Psoas muscle (tissue), 8 donors: ENCODE measurements at places on chromosomes 1 and 21. TPM values are rescaled to one million over a fixed set of nuclear protein-coding genes. Genes with fewer than 3 reads are reported as not detected.

GRCh38 chr21:38718481-38718880, 87.2 kb upstream of the ETS2 start:
- no peaks in the 10 kb centered on the region for H3K4me1 ChIP-seq
- no peak for DNase-seq
- no peaks in the 10 kb centered on the region for H3K36me3 ChIP-seq
- H3K27me3 ChIP-seq = no peaks in the 10 kb centered on the region
- H3K4me3 ChIP-seq = no peak overlapping the region

Gene FCGR1A
- total RNA-seq = 7.4 TPM

Gene RBM11
- total RNA-seq = not detected

GRCh38 chr1:222600281-222600680, 10.5 kb upstream of the TAF1A start:
- no peaks in the 10 kb centered on the region for H3K36me3 ChIP-seq
- no peak overlapping the region for H3K4me3 ChIP-seq
- no peak overlapping the region for H3K27ac ChIP-seq
- no peak for DNase-seq

DNA sequence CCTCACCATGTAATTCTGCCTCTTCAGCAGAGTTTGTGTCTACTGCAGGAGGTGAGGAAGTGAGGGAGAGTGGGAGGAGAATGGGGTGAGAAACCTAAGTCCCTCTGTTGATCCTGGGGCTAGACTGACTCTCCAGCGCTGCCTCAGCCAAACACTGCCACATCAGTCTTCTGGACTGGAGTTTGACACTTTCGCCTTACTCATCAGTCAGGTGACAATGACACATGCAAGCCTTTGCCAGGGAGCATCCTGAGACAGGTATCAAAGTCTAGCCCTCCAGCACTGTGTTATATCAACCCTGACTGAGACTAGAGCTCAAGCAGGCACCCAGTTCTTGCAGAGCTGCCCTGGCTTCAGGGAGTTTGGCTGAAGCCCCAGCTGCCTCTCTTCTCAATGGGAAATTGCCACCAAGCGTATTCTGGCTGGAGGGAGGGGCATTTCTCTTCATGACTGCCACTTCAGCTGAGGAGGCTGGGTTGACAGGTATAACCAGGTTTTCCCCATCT, 33.3 kb upstream of the SUCO start:
- no peak overlapping the region for H3K27ac ChIP-seq
- H3K27me3 ChIP-seq = peaks cover 4% of the 10 kb centered on the region
- H3K36me3 ChIP-seq = no peaks in the 10 kb centered on the region
- H3K4me3 ChIP-seq = no peak overlapping the region
- H3K4me1 ChIP-seq = no peaks in the 10 kb centered on the region

DNA sequence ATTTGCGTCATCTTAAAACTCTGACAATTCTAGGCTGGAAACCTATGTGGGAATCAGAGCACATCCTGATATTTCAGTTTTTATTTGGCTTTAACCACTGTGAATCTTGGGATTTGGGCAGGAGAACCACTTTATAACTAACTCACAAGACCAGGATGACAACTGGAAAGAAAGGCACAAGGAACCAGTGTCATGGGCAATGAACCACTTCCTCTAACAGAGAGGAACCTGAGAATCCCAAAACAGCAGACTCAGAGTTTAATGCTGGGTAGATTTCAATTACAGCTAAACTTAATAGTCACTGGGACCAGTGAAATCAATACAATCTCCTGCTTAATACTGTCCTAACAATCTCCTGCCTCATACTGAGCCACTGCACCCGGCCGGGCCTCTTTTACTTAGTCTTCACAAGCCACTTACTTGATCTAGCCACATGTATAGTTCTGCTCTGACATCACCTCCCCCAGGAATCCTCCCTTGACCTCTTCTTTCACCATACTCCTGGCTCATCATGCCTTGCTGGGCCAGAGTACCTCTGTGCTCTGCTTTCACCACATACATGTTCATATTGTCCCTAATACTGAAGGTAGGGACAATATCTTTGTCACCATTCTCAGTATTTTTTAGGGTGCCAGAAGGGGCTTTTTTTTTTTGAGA, 20.2 kb upstream of the SLFNL1 start:
- H3K4me1 ChIP-seq = peaks cover 23% of the 10 kb centered on the region
- DNase-seq = no peak
- H3K27ac ChIP-seq = no peak overlapping the region
- H3K27me3 ChIP-seq = no peaks in the 10 kb centered on the region
- H3K36me3 ChIP-seq = peaks cover 52% of the 10 kb centered on the region

Gene FCRL6
- 0.39 TPM for total RNA-seq

GRCh38 chr1:223177681-223178080, 34.6 kb upstream of the TLR5 start:
- H3K36me3 ChIP-seq = no peaks in the 10 kb centered on the region
- DNase-seq = no peak
- no peak overlapping the region for H3K4me3 ChIP-seq
- no peaks in the 10 kb centered on the region for H3K4me1 ChIP-seq
- H3K27me3 ChIP-seq = no peaks in the 10 kb centered on the region

DNA sequence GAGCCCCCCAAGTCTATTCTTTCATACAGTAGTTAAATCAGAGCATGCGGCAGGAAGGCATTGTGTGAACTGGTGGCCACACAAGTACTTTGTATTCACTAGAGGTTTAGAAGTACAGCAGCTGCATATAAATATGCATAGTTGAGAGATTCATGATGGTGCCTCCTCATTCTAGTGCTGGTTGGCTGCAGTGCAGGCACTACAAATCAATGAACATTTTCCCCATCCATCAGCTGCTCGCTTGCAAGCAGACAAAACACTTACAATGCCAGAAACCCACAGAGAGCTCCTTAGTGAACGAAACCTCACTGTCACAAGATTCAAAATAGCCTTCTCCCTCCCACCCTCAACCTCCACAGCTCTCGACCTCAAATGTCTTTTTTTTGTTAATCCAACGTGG, 726.2 kb downstream of the USP25 start:
- H3K4me1 ChIP-seq = peaks cover 40% of the 10 kb centered on the region
- peak overlapping the region; percentile 5 for H3K27ac ChIP-seq
- no peaks in the 10 kb centered on the region for H3K27me3 ChIP-seq
- no peak for DNase-seq
- H3K4me3 ChIP-seq = no peak overlapping the region

GRCh38 chr1:229636042-229636441, 10.0 kb downstream of the URB2 start:
- no peak for DNase-seq
- H3K4me3 ChIP-seq = no peak overlapping the region
- peaks cover 22% of the 10 kb centered on the region for H3K4me1 ChIP-seq
- no peaks in the 10 kb centered on the region for H3K27me3 ChIP-seq
- peaks cover 65% of the 10 kb centered on the region for H3K36me3 ChIP-seq

- H3K36me3 ChIP-seq = no peaks in the 10 kb centered on the region
- no peak for DNase-seq
- H3K4me1 ChIP-seq = peaks cover 76% of the 10 kb centered on the region
- no peak overlapping the region for H3K4me3 ChIP-seq
- no peaks in the 10 kb centered on the region for H3K27me3 ChIP-seq
Observed at GRCh38 chr1:17564458-17565393, 25.2 kb downstream of the ARHGEF10L start.

DNA sequence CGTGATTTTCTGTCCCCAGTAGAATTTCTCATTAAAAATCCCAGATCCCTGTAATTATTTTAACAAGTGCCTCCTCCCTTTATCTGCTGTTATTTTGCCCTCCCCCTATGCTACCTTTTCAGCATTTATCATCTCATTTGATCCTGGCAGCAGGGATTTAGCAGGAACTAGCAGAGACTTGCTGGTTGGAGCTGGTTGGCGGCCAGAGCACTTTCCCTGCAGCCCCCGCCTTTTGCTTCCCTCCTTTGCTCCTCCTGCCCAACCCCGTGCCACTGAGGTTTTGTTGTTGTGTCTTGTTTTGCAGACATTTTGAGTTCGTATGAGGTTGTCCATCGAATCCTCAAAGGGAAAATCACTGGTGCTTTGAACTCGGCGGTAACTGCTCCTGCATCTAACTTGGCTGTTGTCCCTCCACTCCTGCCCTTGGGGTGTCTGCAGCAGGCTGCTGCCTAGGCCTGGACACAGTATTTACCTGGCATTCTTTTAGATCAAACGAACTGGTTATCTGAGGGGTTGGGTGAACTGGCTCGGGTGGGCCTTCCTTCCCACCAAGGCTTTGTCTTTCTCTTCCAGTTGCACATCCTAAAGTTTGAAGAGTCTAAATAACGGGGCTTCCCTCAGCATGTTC, 11.2 kb downstream of the UBE2Q1 start:
- no peak overlapping the region for H3K4me3 ChIP-seq
- DNase-seq = no peak
- no peak overlapping the region for H3K27ac ChIP-seq
- no peaks in the 10 kb centered on the region for H3K4me1 ChIP-seq
- no peaks in the 10 kb centered on the region for H3K27me3 ChIP-seq

Gene LAPTM5
- total RNA-seq = 8.2 TPM
